Activated CD4-positive, alpha-beta T cell treated with anti-CD3 and anti-CD28 coated beads, Interleukin-2, Interleukin-6, amounts not matched to agents 100 ng/mL and 50 ng/mL, durations not matched to agents 16 hours and 8 hours (primary cell): ENCODE measurements at places on chromosomes 6 and 20.

GRCh38 chr20:48012401-48012974 lies 227.2 kb upstream of the SULF2 start:
- no peak for DNase-seq

- no peak for DNase-seq
These were observed 72.9 kb upstream of the XRN2 start for GRCh38 chr20:21230220-21230619.

- DNase-seq = no peak
These were observed 32.9 kb downstream of the AHI1 start for GRCh38 chr6:135464634-135465033.

GRCh38 chr20:61575151-61575937 lies 323.3 kb downstream of the CDH4 start:
- DNase-seq = no peak

DNA sequence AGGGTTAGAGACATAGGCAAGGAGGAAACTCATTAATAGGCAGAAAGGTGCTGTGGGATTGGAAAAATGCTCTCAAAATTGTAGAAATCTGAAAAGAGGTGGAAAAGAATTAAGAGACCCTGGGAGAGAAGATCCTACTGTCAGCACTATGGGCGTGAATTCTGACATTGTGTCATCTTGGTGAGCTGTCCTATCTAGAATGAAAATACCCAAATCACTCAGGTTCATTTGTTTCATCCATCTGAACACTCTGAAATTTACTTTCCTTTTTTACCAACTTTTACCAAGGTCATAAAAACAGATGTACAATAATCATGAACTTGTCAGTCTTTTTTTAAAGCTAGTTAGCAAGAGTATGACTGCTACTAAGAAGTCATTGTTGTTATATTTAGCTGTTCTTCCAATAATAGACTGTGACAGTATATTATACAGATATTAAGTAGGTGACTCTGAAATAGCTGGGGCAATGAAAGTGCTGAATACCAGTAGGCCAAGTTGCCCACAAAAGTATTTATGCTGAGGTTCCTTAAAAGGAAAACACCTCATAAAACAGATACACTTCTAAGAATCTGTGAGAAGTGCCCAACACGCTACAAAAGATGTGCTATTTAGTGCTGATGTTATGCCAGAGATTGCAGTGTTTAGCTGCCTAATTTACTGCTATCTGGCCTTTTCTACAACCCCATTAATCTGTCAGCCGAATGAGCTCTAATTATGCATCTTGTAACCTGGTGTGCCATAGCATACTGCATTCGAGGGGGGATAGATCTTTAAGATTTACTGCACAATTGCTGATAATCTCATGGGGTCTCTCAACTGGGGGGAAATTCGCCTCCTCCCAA lies 217.5 kb upstream of the SUPT3H start:
- DNase-seq = peak; percentile 64

DNA sequence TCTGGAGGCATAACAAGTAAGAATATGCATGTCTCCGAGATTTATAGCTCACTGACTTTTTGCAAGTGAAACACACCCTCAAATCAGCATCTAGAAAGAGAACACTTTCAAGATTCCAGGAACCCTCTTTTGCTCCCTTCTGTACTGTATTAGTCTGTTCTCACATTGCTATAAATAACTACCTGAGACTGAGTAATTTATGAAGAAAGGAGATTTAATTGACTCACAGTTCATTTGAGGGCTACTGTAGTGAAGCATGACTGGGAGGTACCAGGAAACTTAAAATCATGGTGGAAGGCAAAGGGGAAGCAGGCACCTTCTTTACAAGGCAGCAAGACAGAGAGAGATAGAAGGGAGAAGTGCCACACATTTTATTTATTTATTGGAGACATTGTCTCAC lies 269.9 kb downstream of the UTRN start:
- no peak for DNase-seq

DNA sequence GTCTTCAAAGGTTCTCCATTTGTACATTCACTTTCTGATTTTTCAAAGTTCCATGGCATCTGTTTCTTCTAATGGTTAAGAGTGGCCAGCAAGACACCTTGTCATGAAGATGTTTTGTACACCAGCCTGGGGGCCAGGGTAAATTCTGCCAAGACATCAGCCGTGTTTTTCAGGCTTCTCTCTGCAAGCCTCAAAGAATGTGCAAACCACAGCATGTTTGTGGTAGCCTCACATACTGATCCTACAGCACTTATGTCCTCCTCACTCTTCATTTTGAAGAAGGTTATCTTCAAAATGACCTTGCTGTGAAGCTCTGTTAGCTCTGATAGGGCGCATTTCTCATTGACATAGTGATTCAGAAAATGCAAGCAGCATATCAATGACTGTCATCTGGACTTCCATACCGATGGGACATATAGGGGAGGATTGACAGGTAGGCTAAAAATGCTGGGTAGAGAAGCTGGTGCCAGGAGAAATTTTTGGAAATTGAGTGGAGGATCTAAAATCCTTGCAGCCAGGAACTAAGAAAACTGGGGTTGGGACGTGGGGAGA lies 59.3 kb upstream of the SPTLC3 start:
- no peak for DNase-seq

- no peak for DNase-seq
These were observed 222.6 kb upstream of the HDDC2 start for GRCh38 chr6:125524356-125524755.

GRCh38 chr20:25055711-25056495 lies 2.0 kb downstream of the ACSS1 start:
- no peak for DNase-seq

- DNase-seq = peak; percentile 16
These were observed 310.0 kb downstream of the ESR1 start for GRCh38 chr6:152117156-152118133.

DNA sequence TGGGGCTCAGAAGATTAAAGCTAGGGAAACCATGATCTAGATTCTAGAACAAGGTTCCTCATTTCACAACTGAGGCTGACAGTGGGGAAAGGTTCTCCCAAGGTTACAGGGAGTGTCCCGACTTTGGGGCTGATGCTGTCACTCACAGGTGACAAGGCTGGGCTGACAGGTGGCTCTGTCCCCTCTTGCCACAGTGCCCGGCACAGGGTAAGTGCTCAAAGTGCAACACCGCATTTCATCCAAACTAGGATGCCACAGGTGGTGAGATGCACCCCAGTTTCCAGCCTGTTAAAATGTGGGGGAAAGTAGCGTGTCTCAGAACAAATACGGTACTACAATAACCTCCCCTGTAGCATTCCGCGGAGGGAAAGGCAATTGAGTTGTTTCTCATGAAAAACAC lies 7.8 kb downstream of the ZBP1 start:
- DNase-seq = no peak

DNA sequence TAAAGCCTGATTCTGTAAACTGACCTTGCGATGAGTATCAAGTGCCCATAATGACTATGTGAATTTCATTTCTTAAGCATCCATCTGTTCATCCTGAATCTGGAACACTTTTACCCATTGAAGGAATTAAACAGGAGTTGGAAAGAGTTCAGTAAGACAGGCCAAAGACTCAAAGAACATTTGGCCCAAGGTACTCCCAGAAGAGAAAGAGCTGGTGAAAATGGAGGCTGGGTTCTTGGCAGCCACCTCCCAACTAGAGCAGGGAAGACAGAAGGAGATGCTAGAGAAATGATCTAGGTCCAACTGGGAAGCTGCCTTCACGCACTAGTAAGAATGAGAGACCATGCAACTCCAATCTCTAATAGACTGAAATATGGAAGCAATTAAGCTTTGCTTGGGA lies 290.8 kb upstream of the RNF24 start:
- no peak for DNase-seq

DNA sequence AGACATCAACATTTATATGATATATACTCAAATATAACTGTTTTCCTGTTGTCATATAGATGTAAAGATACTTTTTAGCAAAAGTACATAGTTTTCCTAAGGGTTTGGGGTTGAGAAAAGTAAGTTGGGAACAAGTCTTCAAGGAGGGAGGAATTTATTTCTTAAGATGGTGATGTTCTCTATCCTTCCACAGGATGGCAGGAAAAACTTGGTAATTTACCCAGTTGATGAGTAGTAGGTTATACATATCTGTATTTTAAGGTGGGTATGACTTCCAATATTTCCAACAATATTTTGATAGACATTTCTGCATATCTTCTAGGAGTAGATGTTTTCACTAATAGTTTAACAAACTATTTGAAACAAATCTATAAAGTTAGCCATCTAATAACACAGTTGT lies 254.4 kb downstream of the RIMS1 start:
- DNase-seq = no peak

- no peak for DNase-seq
These were observed 19.7 kb downstream of the NPEPL1 start for GRCh38 chr20:58712151-58712791.

GRCh38 chr6:52555518-52556233 lies 21.2 kb downstream of the TRAM2 start:
- no peak for DNase-seq

DNA sequence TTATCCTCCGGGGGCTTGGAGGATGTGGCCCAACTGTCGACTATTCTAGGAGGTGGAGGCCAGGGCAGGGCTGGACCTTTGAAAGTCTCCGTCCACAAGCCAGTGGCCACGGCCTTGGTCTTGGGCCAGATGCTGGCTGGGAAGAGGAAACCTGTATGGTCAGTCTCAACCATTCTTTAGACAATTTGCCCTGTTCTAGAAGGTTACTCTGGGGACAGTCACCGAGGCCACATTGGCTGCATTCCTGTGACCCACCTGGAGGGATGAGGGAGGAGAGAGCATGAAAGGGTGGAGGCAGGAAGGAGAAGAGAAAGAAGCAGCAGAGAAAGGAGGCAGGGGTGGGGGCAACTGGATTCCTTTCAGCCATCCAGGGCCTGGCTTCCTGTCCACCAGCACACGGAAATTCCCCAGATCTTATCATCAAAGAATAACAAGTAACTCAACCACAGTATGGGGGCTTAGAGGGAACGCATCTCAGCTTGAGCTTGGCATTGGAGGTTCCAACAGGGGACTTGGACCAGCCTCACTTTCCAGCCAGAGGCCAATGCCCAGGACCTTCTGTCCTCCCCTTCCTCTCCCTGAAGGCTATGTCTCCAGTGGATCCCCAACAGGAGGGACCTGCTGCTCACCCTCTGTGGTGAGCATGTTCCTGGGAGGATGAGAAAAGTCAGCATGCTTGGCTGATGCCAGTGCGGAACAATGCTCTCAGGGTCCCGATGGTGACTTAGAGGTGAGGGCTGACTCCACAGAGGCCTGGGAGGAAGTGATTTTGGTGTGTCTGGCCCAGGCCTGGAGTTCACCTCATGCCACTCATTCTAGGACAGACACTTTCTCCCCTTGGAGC lies 30.4 kb downstream of the TGM2 start:
- DNase-seq = no peak

DNA sequence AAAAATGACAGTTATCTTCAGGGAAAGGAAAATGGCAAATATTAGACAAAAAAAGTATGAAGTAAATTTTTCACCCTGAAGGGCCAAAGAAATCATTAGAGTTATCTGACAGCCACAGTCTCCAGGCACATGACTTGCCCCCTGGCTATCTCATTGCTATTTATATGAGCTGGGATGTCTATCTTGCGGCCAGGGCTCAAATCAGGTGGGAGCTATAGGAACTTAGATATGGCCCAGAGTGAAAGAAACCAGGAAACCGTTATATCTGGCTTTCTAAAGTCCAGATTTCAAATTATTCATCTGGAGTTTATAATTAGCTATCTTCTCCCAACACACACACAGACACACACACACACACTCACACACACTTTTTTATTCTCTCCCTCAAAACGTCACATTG lies 135.3 kb upstream of the EEF1E1 start:
- no peak for DNase-seq

DNA sequence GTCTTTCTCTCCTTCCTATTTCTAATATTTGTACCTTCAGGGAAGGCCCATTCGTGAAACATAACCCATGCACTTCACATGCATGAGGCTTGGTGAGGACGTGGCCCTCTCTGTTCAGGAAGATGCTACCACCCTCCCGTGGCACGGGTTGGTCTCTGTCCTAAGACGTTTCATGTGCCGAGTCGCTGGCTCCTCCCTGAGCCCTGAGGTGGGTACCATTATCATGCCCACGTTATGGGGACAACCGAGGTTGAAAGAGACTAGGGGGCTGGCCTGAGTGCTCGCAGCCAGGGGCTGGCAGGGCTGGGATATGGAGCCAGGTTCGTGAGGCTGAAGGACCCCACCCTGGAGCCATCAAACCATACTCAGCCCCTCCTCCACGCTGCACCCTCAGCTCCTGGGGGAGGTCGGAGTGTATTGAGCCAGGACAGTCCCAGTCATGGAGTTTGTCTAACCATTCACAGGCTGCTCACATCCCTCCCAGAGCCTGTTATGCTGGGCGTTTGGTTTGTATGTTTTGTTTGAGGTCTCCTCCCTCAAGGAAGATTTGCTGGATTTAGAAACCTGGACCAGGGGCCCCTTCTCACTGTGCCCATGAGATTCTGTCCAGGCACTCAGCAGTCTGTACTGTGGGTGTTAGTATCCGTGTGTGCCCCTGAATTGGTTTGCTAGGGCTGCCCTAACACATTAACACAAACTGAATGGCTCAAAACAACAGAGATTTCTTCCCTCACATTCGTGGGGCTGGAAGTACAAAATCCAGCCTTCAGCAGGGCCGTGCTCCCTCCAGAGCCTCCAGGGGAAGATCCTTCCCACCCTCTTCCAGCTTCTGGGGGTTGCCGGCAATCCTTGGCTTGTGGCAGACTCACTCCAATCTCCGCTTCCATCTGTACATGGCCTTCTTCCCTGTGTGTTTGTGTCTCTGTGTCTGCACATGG lies 88.3 kb downstream of the ANKRD60 start:
- DNase-seq = no peak

- no peak for DNase-seq
These were observed 5.6 kb upstream of the ZBTB46 start for GRCh38 chr20:63836458-63837344.

- DNase-seq = no peak
These were observed 58.5 kb upstream of the ATXN1 start for GRCh38 chr6:16819752-16820151.

DNA sequence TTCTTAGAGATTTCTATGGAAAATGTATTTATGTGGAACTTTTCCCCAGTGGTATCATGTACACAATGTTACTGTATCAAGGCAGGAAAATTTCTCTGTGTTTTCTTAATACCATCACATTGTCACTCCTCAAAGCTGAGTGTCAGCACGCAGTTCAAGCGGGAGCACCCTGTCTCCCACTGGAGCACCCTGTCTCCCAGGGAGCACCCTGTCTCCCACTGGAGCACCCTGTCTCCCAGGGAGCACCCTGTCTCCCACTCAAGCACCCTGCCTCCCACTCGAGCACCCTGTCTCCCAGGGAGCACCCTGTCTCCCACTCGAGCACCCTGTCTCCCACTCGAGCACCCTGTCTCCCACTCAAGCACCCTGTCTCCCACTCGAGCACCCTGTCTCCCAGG lies 51.3 kb downstream of the PSMG4 start:
- no peak for DNase-seq

DNA sequence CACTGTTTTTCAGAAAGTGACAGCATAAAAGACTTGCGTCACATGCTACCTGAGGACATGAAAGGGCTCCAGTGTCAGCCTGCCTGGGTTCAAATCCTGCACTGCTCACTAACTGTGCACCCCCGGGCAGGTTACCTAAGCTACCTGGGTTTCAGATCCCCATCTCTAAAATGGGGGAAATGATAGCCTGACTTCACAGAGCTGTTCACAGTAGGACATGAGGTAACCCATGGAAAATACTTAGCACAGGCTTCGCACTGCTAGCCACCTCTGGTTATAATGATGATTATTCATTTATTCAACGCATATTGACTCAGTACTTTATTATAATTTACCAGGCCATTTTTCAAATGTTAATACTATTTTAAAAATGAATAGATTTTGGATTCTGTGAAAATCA lies 23.0 kb downstream of the TBC1D7 start:
- DNase-seq = no peak
